ENCODE measurements at places on chromosomes 2 and 18.

DNA sequence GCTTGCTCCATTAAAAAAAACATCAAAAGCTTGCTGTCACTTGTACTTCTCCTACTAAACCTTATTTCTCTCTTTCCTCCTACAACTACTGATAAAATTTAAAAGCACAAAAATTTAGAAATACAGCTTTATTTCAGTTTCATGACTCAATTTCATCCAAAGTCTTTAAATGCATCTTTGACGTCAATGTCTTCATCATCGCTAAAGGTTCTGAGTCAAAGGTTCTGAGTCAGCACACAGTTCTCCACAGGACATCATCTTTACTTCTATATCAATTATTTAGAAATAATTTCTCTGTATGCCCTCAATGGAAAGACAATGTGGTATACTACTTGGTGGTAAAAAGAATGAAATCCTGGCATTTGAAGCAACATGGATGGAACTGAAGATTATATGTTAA lies 163.9 kb upstream of the DNMT3A start:
- peak; percentile 30 for DNase-seq

GRCh38 chr18:2337552-2338141 lies 233.7 kb downstream of the METTL4 start:
- DNase-seq, result no peak

DNA sequence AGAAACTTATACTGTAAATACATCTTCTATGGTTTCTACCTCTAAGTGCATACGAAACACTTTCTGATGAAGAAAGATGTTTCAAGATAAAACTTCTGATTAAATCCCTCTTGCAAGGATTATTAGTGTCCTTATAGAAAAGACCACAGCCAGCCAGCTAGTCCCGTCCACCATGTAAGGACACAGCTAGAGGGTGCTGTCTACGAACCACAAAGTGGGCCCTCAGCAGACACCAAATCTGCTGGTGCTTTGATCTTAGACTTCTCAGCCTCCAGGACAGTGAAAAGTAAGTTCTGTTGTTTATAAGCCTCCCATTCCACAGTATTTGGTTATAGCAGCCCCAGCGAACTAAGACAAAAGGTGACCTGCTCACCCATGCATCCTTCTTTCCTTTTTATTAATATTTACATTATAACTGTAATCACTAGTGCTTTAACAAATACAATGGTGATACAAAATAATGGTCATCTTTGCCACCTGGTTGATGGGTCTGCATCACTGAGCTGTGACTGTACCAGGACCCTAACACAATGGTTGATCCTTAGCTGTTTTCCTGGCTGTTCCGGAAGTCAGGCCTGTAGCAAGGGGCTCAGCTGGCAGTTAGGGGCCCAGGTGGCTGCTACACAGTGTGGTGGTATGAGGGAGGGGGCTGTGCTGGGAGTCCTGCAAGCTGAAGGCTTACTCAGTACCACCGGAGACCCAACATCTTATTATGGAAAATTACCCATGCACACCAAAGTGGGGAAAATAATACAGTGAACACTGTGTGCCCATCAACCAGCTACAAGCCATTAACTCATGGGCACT lies 108.5 kb upstream of the SMAD7 start:
- peak; percentile 13 for DNase-seq

GRCh38 chr2:61238219-61239012 lies 76.4 kb downstream of the C2orf74 start:
- no peak for DNase-seq

DNA sequence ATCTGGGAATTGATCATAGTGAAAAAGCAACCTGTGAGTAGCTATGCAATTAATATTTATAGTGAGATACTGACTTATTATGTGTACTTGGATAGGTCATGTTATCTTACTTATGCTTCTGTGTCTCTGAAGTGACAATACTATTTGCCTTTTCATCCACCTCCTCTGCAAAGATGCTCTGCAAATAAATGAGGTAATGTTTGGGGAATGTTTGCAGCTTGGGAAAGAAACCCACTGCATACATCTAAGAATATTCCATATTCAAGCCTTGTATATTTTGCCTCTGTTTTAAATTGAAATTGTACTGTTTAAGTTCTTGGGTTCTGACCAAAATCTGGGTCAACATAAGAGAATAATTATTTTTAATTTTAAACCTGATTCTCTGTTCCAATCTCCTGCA lies 217.4 kb upstream of the DTNA start:
- DNase-seq, result no peak

GRCh38 chr18:9507565-9508088 lies 32.3 kb downstream of the RALBP1 start:
- DNase-seq, result no peak

- DNase-seq, result peak; percentile 6
These were observed 45.8 kb downstream of the SH3RF3 start for GRCh38 chr2:109174626-109175349.

GRCh38 chr2:29113891-29114321 lies 1.3 kb upstream of the CLIP4 start:
- DNase-seq, result peak; percentile 85

DNA sequence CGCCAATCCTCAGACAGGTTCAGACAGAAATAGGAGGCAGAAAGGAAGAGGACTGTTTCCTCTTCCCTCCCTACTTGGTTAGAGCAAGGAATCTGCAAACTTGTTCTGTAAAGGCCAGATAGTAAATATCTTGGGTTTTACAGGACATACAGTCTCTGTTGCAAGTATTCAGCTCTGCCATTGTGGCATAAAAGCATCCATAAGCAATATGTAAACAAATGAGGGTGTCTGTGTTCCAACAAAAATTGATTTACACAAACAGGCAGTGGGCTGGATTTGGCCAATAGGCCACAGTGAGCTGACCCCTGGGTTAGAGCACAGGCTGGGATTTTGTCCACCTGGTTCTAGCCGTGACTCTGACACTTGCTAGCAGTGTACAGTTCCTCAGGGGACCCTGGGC lies 89.4 kb downstream of the NRP2 start:
- DNase-seq, result no peak

DNA sequence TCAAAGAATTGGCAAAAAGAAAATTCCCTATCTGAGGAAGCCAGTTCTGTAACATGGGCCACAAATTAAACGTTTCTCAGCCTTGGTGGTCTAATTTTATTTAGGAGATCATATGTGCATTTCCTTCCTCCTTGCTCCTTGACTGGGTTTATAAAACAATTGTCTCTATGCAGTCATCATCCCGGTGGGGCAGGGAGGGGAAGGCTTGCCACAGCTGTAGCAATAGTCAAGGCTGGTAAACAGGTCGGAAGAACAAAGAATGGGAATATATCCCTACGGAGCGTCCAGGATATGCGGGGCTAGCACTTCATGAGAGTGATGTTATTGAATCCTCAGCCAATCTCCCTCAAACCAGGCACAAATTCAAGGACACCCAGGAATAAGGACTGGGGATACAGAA lies 143.8 kb downstream of the RNF152 start:
- no peak for DNase-seq

- peak; percentile 11 for DNase-seq
These were observed 195.4 kb upstream of the KLHL14 start for GRCh38 chr18:32968248-32968647.

GRCh38 chr2:31688282-31688681 lies 107.5 kb upstream of the SRD5A2 start:
- peak; percentile 4 for DNase-seq

DNA sequence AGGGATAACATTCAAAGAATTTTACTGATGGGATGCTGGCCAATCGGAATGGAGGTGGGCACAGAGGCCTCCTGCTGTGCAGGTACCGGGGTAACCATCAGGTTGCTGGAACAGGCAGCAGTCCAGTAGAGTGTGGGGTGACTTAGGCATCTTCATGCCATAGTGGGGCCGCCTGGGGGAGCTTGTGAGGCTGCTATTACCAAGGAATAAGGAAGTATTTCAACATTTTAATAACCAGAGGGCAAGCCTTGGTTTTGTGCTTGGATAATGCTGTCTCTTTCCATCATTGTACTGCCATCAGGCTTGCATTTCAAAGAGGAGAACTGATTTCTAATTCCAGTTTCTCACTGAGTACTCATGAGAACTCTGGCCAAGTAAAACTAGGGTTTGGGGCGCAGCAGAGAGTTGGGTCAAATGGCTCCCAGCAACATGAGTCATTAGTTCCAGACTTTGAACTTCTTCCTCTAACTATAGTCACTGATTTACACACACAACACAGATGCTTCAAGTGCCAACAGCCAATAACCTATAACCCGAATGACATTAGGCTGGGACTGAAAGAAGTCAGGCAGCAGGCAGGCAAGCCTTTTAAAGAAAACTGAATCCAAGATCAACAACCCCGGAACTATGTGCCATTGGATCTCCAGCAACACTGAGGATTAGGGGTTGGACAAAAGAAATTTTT lies 56.1 kb upstream of the FHL2 start:
- DNase-seq, result peak; percentile 88

GRCh38 chr2:3659447-3660432 lies 1.7 kb downstream of the ALLC start:
- DNase-seq, result no peak

DNA sequence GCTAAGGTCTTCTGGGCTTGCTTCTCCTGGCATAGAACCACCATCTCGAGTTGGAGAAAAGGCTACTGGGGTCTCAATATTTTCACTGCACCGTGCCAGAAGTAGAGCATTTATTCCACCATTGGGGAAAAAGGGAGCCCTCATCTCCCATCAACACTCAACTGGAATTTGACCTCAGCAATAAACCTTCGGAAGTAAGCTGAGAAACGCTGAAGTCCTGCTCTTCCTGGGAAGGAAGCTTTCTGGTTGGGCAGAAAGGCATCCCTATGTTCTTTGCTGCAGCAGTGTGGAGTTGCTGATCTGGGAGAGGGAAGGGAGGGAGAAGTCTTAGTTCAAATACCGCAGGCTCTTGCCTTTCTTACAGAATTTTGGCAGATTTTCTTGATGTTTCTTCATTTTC lies 368.8 kb downstream of the NUP35 start:
- DNase-seq, result no peak

DNA sequence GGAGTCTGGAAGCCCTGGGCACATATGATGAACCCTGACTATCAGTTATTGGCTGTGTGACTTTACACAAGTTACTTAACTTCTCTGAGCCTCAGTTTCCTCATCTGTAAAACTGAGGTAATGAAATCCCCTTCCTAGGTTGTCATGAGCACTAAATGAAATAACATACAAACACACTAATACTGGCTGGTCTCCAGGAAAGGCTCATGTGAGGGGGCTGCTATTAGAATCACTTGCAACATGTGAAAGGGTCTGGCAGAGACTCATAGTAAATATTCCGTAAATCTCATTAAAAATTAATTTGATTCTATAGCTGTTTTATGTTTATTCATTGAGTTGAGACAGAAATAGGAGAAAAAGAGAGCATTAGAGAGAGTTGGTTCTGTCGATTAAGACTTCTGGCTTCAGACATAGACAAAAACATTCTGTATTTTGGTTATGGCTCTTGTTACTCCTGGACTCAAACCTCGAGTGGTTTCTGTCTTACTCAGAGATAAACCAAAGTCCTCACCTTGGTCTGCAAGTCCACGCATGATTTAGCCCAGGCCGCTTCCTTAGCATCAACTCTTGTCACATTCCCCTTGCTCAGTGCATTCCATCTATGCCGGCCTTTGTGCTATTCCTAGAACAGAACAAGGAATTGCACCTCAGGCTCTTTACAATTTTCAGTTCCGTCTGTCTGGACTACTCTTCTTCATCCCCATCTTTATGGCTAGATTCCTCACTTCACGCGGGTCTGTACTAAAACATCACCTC lies 139.1 kb downstream of the NXPH2 start:
- no peak for DNase-seq

DNA sequence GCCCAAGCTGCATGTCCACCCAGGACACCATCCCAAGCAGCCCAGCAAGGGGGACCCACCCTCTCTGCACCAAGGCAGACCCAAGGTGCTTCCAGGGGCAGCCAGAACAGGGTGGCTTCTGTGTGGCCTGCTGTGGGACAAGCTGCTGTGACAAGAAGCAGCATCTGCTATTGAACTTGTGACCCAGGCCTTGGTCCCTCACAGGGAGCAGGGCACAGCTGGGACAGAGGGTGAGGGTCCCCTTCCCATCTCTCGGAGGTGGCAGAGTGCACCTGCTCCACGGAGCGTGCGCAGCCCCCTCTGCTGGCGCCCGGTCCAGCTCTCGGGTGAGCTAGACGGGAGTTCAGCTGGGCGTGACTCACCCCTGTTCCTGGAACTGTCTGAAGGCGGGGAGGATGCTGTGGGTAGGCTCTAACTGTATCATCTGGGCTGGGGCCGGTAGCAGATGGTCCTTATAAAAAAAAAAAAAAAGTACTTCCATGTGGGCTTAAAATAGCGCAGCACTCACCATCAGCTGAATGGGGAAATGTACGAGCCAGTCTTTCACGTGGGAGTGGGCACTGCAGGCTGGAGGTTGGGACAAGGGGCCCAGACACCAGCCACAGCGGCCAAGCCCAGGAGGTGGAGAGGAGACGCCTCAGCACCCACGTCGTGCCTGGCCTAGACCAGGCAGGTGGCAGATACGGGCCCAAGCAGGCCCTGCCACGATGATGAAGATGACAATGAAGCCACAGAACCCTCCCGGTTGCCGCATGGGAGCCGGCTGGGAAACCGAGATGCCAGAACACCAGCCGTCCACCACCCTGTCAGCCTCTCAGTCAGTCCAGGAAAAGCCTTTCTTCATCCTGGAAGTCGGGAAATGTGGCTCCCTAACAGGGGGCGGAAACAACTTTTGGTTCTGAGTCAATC lies 136.8 kb upstream of the ID2 start:
- DNase-seq, result peak; percentile 66

GRCh38 chr2:19122220-19122619 lies 236.2 kb downstream of the OSR1 start:
- DNase-seq, result no peak

GRCh38 chr2:42109959-42110640 lies 59.1 kb upstream of the EML4 start:
- DNase-seq, result no peak

GRCh38 chr2:195360242-195360641 lies 296.8 kb upstream of the SLC39A10 start:
- DNase-seq, result peak; percentile 7
